ENCODE measurements at places on chromosomes 5 and 9.

GRCh38 chr5:55308254-55308836 is 556 bp downstream of the MTREX start:
- no peak for DNase-seq

- peak; percentile 91 for DNase-seq
Measured at GRCh38 chr9:117782931-117783788, 79.0 kb downstream of the TLR4 start.

- DNase-seq = no peak
Measured at GRCh38 chr9:116516456-116516855, 170.6 kb upstream of the TRIM32 start.

GRCh38 chr5:89606939-89607534 is 724.1 kb upstream of the MEF2C start:
- DNase-seq = no peak

DNA sequence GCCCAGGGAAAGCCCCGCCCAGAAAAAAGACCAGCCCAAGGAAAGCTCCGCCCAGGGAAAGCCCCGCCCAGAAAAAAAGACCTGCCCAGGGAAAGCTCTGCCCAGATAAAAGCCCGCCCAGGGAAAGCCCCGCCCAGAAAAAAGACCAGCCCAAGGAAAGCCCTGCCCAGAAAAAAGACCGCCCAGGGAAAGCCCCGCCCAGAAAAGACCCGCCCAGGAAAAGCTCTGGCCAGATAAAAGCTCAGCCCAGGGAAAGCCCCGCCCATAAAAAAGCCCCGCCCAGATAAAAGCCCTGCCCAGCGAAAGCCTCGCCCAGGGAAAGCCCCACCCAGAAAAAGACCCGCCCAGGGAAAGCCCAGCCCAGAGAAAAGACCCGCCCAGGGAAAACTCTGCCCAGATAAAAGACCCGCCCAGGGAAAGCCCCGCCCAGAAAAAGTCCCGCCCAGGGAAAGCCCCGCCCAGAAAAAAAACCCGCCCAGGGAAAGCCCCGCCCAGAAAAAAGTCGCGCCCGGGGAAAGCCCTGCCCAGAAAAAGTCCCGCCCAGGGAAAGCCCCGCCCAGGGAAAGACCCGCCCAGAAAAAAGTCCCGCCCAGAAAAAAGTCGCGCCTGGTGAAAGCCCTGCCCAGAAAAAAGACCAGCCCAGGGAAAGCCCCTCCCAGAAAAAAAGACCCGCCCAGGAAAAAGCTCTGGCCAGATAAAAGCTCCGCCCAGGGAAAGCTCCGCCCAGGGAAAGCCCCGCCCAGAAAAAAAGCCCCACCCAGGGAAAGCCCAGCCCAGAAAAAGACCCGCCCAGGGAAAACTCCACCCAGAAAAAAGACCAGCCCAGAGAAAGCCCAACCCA is 11.9 kb downstream of the GRIN1 start:
- DNase-seq = no peak

DNA sequence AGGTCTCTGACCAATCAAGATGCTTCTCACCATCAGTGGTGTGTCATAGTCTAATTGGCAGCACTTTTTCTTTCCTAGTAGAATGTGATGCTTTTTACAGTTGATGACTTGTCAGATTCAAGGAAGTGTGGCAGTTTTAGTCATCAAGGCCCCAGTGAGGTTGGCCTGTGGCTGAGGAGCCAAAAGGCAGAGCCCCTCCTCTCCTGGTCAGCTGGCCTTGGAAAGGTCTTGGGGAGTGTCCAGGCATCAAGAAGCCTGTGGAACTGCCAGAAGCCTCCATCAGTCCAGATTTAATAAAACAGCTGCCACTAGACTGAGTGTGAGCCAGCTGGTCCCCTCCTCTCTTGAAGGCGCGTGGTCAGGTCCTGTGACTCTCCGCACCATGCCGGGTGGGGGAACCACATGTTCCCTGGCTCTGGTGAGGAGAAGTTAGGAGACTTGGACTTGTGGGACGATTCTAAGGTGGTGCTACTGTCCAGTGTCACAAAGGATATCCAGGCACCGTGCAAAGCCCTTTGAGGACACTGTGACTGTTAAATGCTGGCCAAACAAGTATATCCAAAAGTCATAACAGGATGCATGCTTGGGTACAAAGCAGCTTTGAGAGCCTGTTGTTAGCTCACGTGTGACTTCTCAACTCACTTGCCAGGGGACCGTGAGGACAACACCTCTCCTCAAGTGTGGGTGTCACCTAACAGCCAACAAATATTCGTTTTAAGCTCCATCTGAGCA is 6.1 kb upstream of the ANGPTL2 start:
- DNase-seq = no peak

DNA sequence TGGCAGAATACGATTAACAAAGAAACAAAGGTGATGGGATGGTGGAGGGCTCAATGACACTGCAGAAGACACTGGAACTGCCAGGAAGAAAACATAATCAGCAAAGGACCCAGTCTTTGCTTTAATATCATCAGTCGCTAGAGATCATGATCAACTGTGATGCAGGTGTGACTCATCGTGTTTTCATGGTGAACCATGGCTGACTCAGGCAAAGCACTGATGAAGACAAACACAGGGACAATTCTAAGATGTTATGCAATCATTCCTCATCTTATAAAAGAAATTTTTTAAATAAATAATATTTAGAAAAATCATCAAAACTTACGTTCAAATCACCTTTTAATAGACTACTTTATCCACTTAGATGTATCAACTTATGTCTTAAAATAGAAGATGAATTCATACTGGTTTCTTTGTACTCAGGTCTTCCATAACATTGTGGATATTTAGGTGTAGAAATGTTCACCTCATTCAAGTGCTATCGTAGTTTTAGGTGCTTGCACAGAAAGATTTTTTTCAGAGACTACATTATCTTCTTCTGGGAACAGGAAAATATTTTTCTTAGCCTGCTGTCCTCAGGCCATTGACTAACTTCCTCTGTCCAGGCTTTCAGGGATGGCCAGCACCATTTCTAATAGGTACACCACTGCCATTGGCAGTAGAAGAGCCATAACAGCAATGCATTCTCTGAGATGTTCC is 673.4 kb upstream of the MEF2C start:
- peak; percentile 77 for DNase-seq

- peak; percentile 88 for DNase-seq
Measured at GRCh38 chr5:95445995-95446394, 54.8 kb downstream of the FAM81B start.

DNA sequence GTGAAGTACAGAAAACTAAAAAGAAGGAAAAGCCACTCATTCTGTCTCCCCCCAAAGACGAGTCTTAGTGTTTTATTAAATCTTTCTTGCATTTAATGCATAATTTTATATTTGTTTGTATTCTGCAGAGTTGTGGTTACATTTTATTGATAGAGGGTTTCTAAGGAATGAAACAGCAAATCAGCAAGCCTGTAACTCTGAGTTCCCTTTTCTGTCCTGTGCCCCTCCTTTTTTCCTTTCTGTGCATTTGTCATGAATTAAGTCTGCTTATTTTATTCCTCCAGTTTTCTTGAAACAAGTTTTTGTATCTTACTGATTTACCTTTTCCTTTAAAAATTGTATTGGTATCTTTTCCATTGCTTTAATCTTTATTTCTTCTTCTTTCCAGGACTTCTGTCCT is 132.8 kb downstream of the MUSK start:
- no peak for DNase-seq

- DNase-seq = no peak
Measured at GRCh38 chr9:135505406-135506187, 5.1 kb downstream of the MRPS2 start.

- no peak for DNase-seq
Measured at GRCh38 chr5:135170500-135170899, 136.5 kb upstream of the PITX1 start.

DNA sequence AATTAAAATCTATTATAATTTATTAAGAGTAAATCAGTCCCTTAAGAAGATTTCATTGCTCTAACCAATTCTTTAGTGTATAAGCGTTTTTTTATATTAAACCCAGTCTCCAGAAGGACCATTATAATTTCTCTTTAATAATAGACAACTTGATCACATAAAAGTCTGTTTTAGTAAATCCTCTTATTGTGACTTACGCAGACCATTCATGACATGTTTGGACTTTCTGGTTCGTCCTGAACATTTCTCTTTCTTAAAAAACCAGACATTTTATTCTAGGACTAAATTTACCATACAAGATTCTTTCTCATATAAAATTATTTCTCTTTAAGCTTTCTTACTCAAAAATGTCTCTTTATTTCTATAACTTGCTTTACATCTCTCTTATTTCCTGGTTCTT is 196.2 kb upstream of the RAI14 start:
- no peak for DNase-seq

- DNase-seq = no peak
Measured at GRCh38 chr5:11040345-11040744, 279.3 kb upstream of the DAP start.

GRCh38 chr5:164650427-164650826 is 1145.0 kb downstream of the MAT2B start:
- no peak for DNase-seq

DNA sequence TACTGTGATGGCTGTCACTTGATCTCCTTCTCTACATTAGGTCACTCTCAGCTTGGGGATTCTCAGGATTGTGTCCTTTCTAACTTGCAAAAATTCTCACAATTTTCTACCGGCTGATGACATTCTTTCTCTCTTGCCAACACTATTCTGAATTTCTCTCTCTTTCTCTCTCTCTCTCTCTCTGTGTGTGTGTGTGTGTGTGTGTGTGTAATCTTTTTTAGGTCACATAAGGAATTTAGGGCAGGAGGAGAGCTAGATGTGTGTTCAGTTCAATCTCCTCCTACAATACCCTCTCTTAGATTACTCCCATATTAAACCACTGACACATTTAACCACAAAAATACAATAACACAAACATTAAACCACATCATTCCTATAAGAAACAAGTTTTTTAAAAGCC is 242.3 kb upstream of the NREP start:
- DNase-seq = peak; percentile 63

GRCh38 chr5:135029477-135030122 is 4.4 kb downstream of the PITX1 start:
- DNase-seq = no peak

DNA sequence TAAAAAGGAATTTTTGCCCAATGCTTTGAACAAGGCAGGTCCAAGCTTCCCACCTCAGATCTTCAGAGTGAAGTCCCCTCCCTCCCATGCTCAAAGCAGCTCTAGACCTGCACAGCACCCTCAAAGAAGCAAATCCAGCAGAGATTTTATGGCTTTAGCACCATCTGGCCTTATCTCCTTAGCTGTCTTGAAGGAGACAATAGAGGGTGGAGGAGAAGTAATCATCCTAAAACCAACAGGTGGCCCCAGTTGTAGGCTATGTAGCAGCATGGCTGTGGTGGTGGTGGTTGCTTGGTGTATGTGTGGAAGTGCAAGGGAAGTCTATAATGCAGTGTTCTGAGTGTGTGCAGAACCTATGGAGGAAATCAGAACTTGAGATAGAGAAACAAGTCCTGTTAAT is 140.1 kb downstream of the GRIA1 start:
- no peak for DNase-seq

DNA sequence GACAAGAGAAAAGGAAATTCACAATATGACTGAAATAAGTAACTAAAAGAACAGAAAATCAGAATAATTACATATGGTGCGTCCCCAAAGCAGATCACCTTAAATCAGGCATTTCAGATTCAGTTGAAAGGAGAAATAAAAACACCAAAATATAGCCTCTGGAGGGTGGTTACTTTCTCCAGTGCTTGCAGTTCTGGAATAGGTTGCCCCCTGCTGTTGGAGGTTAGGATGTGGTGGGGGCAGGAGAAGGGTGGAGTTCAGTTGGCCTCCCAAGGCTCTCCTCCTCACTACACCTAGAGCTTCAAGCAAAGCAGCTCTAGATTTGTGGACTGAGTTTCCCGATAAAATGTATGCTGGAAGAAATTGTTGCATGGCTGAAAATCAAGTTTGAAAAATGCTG is 338.2 kb upstream of the TLE4 start:
- no peak for DNase-seq

- no peak for DNase-seq
Measured at GRCh38 chr5:173556142-173557028, 60.1 kb downstream of the BOD1 start.

GRCh38 chr5:139676406-139676805 is 28.3 kb downstream of the CXXC5 start:
- DNase-seq = peak; percentile 47

DNA sequence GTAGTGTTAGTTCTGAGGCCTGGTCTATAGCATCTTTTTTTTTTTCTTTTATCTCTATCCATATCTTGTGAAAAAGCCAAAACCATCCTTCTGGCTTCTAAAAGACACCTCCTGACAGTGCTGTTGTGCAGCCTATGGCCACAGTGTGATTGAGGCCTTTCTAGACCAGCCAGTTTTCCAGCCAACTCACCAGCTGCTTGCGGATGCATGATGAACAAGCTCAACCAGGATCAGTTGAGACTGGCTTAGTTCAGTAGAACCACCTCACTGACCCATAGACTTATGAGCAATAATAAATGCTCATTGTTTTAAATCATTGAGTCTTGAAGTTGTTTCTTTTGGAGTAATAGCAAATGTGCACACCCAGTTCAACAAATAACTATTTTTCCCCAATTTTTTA is 296.9 kb downstream of the FAM170A start:
- no peak for DNase-seq

DNA sequence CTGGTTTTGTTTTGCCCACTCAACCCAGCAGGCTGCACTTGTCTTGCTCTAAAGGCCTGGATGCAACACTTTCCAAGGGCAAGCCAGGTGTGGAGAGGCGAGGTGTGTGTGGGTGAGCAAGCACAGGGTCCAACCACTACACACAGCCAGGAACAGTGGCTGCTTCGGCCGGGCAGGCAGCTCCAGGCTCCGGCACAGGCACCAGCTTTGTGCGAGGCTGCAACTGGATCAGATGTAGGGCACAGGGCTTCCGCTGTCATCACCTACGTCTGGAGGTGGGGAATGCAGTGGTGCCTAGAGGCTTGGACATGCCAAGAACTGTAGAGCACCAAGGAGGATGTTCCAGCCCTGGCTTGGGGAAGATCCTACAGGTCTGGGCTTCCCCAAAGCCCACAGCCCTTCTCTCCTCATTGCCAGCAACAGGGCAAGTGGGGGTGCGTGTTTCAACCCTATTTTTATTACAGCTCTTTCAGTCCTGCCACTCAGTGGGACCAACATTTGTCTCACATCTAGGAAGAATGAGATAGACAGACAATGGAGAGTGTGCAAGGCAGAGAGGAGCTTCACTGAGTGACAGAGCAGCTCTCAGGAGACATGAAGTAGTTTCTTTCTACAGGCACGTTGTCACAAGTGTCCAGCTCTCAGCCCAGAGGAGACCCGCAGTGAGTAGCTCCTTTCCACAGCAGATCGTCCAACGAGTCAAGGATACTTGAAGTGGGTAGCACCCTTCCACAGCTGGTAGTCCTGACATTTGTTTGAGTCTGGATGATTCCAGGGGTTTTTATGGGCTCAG is 622.2 kb downstream of the CDH9 start:
- no peak for DNase-seq

DNA sequence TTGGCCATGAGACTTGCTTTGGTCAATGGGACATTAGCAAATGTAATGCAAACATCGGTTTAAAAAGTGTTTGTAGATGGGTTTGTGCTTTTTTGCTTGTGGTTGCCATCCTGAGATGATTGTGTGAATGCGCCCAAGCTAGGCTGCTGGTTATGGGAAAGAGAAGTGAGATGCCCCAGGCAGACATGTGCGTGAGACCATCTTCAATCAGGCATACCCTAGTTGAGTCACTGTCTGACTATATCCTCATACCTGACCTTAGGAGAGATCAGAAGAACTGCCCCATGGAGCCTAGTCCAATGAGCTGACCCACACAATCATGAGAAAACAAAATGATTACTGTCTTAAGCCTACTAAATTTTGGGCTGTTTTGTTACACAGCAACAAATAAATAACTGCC is 36.8 kb upstream of the ZNF608 start:
- DNase-seq = no peak

All from astrocyte of the hippocampus (primary cell).